ENCODE measurements at places on chromosomes 2 and 18.
A peak's percentile ranks its signal among the peaks of the same experiment; 100 is the strongest.

DNA sequence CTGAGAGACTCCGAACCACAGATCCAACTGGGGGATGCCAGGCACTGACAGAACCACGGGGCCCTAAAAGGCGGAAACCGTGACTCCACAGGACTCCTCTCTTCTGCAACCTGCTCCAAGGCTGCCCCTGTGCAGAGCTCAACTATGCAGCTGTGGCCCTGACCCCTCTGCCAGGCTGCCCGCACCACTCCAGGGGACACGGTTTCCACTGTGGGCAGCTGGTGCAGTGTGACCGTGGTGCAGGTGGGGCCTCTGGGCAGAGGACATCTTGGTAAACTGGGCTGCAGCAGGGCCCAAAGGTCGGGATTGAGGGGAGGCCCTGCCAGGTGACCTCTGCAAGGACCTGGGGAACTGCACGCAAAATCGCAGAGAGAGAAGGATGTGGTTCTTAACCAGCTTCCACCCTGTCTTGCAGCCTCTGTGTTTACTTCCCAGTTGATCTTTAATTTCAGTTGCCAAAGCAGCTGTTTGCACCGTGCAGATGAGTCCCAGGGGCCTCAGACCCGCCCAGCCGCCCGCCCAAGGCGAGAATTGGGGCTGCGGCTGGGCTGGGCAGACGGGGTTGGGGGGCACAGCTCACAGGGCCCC is 104.6 kb upstream of the CTDP1 start:
- no peak for DNase-seq
- H3K27me3 ChIP-seq = no peaks in the 10 kb centered on the region
- H3K4me1 ChIP-seq = peaks cover 27% of the 10 kb centered on the region
- no peak overlapping the region for H3K27ac ChIP-seq
- H3K4me3 ChIP-seq = no peak overlapping the region

DNA sequence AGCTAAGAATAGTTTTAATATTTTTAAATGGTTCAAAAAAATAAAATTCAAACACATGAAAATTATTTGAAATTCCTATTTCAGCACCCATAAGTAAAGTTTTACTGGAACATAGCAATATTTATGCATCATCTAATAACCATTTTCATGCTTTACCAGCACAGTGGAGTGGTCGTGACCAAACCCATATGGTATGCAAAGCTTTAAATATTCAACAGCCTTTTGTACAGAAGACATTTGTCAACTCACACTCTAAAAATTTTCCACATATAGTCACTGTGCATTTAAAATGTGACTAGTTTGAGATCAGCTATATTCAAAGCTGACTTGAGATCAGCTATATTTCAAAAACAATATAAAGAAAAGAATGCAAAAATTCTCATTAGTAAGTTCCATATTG is 46.2 kb downstream of the PUM2 start:
- no peaks in the 10 kb centered on the region for H3K27me3 ChIP-seq
- DNase-seq = no peak
- H3K4me3 ChIP-seq = no peak overlapping the region
- H3K27ac ChIP-seq = no peak overlapping the region
- peaks cover 20% of the 10 kb centered on the region for H3K36me3 ChIP-seq

DNA sequence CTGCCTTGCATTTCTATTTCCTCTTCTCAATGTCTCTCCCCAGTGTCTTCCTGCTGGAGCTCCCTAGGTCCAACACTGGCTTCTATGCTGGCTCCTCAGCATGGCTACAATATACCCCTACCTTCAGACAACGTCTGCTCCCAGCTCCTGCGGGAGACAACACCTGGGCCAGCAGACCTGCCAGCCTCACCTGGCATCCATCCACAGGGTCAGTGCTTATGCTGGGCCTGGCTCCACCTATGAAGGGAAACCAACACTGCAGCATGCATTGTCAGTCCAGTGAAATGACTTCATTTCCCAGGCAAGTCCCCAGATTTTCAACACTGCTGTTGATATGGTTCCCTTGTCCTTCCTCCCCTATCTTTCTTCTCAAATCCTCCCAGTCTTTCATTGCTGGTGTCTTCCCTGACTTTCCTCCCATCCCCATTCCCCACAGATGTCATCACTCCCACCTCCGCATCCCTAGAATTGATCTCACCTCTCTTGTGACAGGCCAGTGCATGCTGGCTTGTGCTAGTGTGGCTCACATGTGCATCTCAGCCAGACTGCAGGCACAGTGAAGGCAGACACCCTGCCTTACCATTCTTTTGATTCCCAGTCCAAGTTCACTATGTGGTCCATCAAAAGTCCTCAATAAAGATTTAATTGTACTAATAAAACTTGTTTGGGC is 98.0 kb downstream of the MYO5B start:
- H3K36me3 ChIP-seq = no peaks in the 10 kb centered on the region
- no peak for DNase-seq
- no peak overlapping the region for H3K4me3 ChIP-seq
- peaks cover 50% of the 10 kb centered on the region for H3K4me1 ChIP-seq

DNA sequence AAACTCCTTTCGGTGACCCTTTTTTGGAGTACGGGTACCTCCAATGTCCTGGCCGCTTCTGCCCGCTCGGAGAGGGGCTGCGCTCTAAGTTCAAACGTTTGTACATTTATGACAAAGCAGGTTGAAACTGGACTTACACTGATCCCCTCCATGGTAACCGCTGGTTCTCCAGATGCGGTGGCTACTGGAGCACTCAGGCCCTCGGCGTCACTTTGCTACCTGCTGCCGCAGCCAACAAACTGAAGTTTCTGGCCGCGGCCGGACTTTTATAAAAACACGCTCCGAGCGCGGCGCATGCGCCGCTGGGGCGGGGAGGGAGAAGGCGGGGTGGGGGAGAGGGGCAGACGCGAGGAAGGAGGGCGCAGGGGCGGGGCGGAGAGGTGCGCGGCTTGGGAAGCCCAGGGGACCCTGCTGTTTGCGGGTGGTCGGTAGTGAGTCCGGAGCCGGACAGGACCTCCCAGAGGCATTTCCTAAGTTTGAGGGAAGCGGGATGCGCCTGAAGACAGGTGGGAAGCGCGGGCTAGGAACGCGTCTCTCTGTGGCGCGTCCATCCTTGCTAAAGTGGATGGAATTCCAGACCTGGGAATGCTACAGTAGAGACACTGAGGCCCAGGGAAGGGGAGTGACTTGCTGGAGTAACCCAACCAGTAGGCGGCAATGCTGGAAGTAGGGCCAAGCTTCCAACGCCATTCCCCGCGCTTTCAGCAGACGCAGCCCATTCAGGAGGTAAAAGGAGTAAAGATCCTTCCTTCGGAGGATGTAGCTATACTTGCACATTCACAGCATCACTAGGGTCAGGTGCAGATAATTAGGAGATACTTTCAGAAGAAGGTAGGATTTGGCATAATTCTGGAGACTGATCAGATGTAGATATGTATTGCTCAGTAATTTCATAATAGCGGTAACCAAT is at the start of gene CXCR4:
Gene CXCR4, minus strand, starts transcription at position 241 of the 910 bp plus-strand sequence. Its CDS starts 89 bp downstream, at position 152.
- no peaks in the 10 kb centered on the region for H3K27me3 ChIP-seq
- peak within 1 kb of the TSS; percentile 74 for H3K4me3 ChIP-seq
- peaks cover 23% of the 10 kb centered on the region for H3K4me1 ChIP-seq

GRCh38 chr2:209734805-209735204 is 36.8 kb upstream of the UNC80 start:
- no peaks in the 10 kb centered on the region for H3K36me3 ChIP-seq
- H3K27me3 ChIP-seq = no peaks in the 10 kb centered on the region
- no peaks in the 10 kb centered on the region for H3K4me1 ChIP-seq
- no peak overlapping the region for H3K27ac ChIP-seq
- no peak overlapping the region for H3K4me3 ChIP-seq
- no peak for DNase-seq
